Hematopoietic multipotent progenitor cell treated with erythropoietin and hydrocortisone succinate and interleukin-3 and kit ligand, for 4 days (in vitro differentiated cells): ENCODE measurements at places on chromosomes 16 and 17.

DNA sequence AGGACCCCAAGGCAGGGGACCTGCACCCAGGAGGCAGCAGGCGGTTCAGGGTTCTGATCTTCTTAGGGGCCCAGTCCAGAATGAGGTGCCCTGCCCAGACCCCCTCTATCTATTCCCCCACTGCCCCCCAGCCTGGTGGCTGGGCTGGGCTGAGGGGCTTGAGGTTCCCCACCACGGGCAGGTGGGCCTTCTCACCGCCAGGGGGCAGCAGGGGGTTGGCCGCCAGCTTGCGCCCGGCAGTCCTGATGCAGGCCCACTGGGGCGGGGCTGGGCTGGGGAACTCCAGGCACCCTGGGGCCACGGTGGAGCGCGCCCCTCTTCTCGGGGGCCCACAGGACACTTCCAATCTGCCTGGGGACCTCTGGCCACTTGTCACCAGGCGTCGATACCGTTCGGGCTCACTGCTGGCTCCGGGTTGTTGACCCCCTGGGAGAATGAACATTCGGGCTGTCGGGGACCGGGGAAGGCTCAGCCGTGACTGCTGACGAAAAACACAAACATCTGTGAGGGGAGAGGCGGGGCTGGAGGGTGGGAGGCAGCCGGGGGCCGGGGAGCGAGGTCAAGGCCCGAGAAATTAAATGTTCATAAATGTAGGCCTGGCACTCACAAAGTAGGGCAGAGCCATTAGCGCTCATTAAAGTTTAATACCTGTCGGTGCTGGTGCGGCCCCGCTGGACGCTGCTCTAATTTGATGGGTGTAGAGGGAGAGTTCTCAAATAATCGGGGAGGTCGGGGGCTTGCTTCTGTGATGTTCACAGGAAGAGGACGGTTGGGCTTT is 219.3 kb upstream of the GSE1 start:
- DNase-seq = peak; percentile 85

DNA sequence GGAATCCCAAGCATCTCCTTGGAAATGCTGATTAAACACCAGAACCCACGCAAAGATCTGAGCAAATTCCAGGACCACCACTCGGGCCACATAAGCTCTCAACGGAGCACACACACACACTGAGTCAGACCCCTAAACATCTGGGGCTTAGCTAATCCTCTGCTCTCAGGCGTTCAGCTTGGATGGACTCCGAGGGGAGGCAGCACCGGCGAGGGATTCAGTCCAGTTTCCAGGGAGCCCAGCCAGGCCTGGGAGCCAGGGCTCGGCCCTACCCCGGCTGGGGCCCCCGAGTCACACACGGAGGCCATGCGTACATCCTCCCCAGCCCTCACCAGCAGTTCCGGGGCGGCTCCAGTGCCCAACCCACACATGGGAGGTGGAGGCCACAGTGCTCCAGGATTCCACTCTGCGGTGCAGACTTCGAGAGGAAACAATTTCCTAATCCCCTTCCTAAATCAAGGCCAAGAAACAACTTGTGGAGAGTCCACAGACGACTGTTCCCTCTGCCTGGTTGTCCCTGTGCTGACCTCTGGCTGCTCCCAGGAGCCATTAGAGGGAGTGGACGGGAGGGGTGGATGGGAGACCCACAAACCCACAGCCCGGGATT is 70.5 kb downstream of the GAS7 start:
- DNase-seq = no peak

DNA sequence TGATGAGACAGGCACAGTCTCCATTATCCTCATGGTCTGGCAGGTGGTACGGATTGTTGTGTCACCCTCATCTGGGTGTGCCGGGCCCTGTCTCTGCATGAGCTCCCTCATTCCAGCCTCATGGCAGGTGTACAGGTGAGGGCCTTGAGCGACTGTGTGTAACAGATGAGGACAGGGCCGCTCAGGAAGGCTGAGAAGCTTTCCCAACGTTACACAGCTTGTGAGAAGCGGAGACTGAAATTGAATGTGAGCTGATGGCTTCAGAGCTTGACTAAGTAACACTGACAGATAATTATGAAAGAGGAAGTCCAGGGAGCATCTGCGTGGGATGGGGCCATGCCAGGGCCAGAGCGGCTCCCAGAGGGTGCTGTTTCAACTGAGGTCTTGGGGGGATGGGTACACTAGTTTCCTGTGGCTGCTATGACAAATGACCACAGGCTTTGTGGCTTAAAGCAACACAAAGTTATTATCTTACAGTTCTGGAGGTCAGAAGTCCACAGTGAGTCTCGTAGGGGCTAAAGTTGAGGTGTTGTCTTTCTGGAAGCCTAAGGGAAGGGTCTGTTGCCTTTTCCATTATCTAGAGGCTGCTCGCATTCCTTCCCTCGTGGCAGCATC is 36.7 kb downstream of the CMIP start:
- DNase-seq = peak; percentile 97

DNA sequence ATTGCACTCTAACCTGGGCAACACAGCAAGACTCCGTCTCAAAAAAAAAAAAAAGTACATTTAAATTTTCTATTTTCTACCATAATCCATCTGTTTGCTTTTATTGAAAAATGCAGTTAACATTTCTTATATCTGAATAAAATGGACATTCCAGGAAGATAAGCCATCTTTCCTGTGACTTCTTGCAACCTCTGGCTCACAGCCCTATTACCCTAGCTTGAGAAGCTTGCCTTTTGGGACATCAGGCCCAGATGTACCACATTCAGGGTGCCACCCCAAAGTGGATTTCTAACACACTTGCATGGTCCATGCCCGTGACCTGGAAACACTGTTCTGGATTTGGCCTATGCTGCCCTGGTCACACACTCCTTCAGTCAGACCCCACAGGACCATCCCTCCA is 30.1 kb upstream of the DDX52 start:
- DNase-seq = no peak

DNA sequence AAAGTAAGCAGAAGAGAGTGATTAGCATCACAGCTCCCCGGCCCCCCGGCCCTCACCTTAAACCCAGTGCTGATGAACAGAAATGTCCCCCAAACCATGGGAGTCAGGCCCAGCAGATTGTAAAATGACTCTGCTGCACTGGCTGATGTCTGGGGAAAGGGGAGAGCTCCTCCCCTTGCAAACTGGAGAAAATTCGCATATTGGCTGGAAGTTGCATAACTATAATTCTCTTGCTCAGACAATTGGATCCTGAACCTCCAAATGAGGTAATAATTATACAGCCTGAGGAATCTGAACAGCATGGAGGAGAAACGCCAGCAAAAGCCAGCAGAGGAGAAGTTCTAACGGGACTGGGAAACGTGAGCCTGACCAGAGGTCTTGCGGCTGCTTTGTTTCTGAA is 109.7 kb downstream of the C16orf95 start:
- no peak for DNase-seq

- DNase-seq = no peak
Observed at GRCh38 chr17:43515656-43516055, 30.5 kb downstream of the ETV4 start.

DNA sequence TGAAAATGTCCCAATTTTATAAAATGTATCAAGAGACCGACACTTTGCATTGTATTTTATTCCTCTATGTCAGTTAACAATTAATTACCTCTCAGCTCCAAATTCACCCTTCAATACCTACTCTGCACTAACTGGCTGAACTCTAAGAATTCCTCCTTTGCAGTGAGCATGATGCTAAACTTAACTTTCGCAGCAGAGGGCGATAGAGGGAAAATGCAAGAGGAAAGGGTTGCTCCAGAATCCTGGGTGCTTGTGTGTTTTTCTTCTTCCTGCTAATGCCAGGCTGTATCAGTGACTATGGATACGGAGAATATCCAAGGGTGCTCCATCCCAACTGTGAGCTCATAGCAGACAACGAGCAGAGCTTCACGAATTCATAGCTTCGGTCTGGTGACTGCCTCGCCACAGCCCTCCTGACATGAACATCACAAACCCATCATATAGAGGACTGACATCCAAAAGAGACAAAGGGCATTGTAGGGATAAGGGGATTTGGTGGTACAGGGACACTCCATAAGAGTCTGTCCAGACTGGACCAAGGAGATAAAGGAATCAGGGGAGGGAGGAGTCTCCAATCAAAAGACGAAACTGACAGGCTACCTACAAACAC is 172.9 kb downstream of the STX8 start:
- DNase-seq = peak; percentile 70

DNA sequence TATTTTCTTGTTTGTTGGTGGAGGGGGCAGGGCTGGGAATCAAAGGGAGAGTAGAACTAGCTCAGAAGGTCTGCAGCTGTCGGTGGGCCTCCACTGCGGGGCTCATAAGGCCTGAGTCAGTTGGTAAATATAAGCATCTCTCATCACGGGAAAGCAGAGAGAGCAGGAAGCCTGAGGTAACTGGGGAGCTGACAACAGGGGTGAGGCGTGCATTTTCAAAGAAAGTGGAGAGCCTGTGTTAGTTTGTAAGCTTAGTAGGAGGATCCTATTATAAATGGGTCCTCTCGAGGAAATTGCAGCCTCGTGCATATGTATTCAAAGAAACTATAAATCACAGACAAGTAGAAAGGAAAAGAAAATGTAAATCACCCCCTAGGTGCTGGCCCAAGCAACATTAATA is 221.0 kb upstream of the CDH13 start:
- DNase-seq = no peak
